ENCODE measurements at places on chromosomes 7 and 10.

GRCh38 chr7:70738151-70738885 lies 393.6 kb upstream of the GALNT17 start:
- no peak for DNase-seq

DNA sequence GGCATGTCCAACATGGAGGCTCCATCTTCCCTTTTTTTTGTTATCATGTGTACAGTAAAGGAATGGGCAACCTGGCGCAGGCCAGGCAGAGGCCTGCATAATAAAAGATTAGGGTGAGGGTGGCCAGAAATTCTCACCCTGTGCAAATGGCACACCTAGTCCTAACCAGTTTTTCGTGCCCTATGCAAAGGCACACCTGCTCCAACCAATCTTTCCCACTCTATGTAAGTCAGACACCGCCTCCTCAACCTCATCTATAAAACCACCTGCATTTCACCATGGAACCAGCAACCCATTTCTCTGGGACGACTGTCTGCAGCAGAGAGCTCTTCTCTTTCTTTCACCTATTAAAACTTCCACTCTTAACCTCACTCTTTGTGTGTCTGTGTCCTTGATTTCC lies 16.1 kb downstream of the TBATA start:
- no peak for DNase-seq

DNA sequence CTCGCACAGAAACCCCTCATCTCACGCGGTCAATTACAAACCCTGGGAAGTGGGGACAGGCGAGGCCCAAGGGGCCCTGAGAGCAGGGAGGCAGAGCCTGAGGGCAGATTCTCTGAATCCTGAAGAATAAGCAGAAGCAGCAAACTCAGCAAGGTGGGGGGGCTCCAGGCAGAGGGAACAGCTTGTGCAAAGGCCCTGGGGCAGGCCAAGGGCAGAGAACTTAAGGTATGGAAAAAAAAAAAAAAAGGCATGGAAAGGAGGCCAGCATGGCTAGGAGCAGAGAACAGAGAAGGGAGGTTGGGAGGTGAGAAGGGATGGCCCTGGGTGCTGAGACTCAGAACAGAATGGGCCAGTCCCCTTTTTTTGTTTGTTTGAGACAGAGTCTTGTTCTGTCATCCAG lies 32.8 kb upstream of the TNRC18 start:
- DNase-seq = no peak

DNA sequence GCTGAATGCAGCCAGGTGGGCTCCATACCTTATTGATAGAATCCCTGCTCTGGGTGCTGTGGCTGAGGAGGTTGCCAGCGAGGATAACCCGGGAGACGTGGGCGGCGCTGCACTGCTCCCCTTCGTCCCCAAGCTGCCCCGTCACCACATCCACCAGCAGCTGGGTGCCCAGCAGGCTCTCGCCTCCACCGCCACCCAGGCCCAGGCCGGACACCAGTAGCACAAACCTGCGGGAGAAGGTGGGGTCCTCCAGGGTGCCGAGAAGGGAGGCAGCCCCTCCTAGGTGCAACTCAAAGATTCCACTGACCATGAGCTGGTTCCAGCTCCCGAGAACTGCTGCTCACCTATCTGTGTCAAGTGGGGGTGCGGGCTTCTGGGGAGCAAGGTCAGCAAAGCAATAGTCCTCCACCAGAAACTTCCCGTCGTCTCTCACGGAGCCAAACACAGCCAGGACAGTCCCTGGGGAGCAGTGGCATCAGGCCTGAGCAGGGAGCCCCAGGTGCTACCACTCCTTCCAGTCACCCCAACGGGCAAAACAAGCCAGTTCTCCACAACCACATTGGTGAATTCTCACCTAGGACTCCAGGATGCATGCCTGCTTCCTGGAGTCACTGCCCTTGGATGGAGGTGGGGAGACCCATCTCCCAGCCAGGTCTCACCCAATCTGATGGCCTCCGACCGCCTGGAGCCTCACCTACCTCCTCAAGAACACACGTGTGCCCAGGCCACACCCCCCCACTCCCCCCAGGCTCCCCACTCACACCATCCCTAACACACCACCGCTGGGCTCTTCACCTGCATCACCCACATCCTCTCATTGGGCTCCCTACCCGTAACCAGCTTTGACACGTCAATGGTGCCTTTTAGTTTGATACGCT lies 6.3 kb downstream of the POLD2 start:
- no peak for DNase-seq

DNA sequence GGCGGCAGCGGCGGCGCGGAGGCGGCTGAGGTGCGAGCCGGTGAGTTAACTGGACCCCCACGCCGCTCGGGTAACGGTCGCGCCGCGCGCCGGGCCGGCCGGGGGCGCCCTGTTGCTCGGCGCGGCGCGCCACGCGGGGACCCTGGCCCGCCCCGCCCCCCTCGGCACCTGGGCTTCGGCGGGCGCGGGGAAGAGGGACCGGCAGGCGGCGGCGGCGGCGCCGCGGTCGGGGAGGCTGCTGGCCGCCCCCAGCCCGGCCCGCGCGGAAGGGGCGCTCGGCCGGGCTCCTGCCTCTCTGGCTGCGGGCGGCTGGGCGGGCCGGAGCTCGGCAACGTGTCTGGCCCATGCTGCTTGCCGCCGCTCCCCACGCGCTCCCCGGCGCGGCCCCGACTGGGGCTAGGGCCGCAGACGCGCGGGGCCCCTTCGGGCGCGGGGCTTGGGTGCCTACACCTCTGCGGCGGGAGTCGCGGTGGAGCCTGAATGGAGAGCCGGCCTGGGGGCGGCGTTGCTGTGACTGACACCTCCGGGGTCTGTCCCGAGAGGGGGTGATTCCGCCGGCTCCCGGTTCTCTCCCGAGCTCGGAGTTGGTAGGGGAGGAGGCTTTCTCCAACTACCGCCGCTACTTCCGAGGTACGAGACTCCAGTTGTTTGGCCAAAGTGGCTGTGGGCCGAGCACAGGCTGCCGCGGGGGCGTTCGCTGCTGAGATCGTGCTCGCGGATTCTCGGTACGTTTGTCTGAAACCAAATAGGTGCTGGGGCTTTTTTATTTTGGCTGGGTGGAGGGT lies 494 bp downstream of the PALS2 start:
- DNase-seq = peak; percentile 34

- DNase-seq = no peak
These were observed 41.9 kb downstream of the DPYSL4 start for GRCh38 chr10:132228616-132229015.

Measured in DMS 273 treated with DMSO at 0.1 percent for 48 hours (cell line).